OCI-LY7 (cell line): ENCODE measurements at places on chromosomes 1 and 21. TPM values are rescaled to one million over a fixed set of nuclear protein-coding genes. Genes with fewer than 3 reads are reported as not detected.

GRCh38 chr1:8572106-8572505 is 245.3 kb downstream of the RERE start:
- no peak for DNase-seq

- DNase-seq = no peak
Observed at GRCh38 chr1:109198043-109198695, 15.5 kb upstream of the SARS1 start.

- no peak for DNase-seq
Observed at GRCh38 chr1:42319871-42320484, 15.1 kb downstream of the FOXJ3 start.

DNA sequence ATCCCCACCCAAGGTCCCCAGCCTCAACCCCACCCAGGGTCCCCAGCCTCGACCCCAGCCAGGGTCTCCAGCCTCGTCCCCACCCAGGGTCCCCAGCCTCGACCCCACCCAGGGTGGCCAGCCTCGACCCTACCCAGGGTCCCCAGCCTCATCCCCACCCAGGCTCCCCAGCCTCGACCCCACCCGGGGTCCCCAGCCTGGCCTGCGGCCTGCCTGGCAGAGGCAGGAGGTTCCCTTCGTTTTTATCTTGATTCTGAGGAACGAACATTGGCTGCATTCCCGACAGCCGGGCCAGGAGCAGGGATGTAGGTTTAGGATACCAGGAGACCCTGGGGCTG is 3.4 kb upstream of the PDE9A start:
- no peak for DNase-seq

Gene ITLN1
- total RNA-seq = not detected in 2 replicates
